ENCODE measurements at places on chromosomes 2 and 18. TPM values are rescaled to one million over a fixed set of nuclear protein-coding genes. Genes with fewer than 3 reads are reported as not detected.

Gene MDH1
- total RNA-seq, result 113 TPM

Gene CPS1
- 0.44 TPM for total RNA-seq

Gene PTCD3
- 58.9 TPM for total RNA-seq

GRCh38 chr2:110905217-110905616 lies 172.8 kb downstream of the ACOXL start:
- DNase-seq, result no peak

DNA sequence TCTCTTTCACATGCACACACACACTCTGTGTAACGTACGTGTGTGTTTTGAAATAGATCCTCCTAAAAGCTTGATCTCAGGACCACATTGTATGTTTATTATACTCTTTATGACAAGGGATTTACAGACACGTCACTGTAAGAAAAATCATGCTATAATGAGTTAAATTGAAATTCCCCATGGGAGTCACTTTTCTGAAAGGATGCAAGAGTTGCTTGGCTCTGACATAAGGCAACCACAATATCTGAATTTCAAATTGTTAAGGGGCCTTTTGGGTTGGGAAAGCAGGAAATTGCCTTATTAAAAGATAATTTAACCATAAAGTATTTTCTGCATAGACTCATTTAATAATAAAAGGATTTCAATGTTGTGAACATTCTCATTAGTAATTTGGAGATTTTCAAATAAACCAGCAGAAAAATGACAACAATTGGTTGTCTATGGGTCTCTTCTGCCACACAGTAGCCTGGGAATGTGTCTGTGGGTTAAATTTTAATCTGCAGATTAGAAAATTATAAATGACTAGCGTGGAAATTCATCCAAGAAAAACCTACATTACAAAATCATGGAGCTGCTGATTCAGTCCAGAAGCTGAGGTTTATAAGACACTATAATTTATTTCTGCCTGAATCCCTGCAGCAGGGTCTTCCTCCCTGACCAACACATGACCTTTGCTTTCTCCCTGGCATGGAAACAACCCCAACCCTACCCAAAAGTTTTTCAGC lies 75.9 kb upstream of the PID1 start:
- no peak for DNase-seq
